CD4-positive, alpha-beta T cell (primary cell): ENCODE measurements at places on chromosomes 11 and 22. TPM values are rescaled to one million over a fixed set of nuclear protein-coding genes. Genes with fewer than 3 reads are reported as not detected.
A peak's percentile ranks its signal among the peaks of the same experiment; 100 is the strongest.

GRCh38 chr11:94871491-94872185, 101.7 kb downstream of the CWC15 start:
- DNase-seq: no peak
- peaks cover 2% of the 10 kb centered on the region for H3K4me1 ChIP-seq
- H3K27ac ChIP-seq: no peak overlapping the region
- H3K36me3 ChIP-seq: no peaks in the 10 kb centered on the region
- no peaks in the 10 kb centered on the region for H3K27me3 ChIP-seq

APOA4 gene
- total RNA-seq: not detected

DNA sequence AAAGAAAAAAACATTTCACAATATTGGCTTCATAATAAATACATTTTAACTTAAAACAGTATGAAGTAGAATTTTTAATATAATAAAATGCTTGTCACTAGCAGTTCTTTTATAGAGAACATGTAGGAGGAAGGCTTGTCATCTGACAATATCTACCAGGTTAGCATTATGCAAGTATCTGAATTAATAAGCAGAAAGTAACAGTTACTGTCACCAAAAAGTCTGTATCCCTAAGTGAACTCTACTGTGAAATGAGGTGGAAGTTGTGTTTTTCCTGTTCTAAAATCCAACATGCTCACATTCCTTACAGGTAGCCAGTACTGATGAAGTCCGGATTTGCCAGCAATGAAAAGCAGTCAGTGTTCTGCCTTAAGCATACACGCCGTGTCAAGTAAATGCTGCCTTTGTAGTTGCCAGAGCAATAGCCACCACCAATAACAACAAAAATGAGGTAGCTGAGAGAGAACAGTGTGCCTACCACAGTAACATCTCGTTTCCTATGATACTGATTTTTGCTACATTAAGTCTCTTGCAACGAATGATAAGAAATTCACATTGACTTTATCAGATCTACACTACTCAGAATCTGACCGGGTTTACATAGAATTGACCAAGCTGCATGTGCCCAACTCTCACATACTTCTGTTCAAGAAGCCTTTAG, 95.5 kb downstream of the SIK3 start:
- H3K27ac ChIP-seq: no peak overlapping the region
- H3K4me3 ChIP-seq: no peak overlapping the region
- DNase-seq: no peak
- no peaks in the 10 kb centered on the region for H3K36me3 ChIP-seq
- peaks cover 26% of the 10 kb centered on the region for H3K4me1 ChIP-seq

DNA sequence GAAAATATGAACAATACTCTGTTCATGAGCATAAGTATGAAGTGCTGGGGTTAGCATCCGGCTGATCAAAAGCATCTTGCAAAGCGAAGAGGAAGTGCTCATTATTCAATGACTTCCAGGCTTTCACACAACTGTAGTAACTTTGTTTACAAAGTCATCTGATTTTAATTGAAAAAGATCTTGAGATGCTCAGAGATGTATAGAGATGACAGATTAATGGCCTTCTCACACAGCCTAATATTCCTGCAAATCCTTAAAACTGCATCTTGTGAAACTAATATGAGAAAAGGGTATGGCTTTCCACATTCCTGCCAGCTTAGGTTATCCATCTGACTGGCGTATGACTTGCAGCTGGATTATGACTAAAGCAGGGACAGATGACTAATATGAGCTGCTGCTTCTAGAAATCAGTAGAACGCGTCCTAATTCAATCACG, 125.4 kb downstream of the CASP12 start:
- DNase-seq: peak; percentile 27
- H3K4me1 ChIP-seq: no peaks in the 10 kb centered on the region
- H3K36me3 ChIP-seq: no peaks in the 10 kb centered on the region
- H3K27me3 ChIP-seq: no peaks in the 10 kb centered on the region

- H3K36me3 ChIP-seq: no peaks in the 10 kb centered on the region
- DNase-seq: peak; percentile 61
- H3K4me1 ChIP-seq: peaks cover 24% of the 10 kb centered on the region
- H3K4me3 ChIP-seq: peak overlapping the region; percentile 39
Measured at GRCh38 chr11:122852074-122852795, 13.9 kb downstream of the CRTAM start.

DNA sequence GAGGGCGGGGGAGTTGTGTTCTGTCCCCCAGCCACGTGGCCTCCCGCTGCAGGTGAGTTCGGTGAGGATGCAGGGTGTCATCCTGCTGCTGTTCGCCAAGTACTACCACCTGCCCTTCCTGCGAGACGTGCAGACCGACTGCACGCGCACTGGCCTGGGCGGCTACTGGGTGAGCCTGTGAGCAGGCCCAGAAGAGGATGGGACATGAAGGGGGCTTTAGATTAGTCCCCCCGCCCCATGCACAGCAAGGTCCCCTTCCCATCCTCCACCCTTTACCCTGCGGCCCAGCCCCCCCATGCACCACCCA, 4.1 kb downstream of the INPP5J start:
- H3K4me3 ChIP-seq: no peak overlapping the region
- H3K36me3 ChIP-seq: no peaks in the 10 kb centered on the region
- no peaks in the 10 kb centered on the region for H3K4me1 ChIP-seq
- DNase-seq: no peak
- H3K27ac ChIP-seq: no peak overlapping the region
- H3K27me3 ChIP-seq: peaks cover 7% of the 10 kb centered on the region

TOLLIP gene
- total RNA-seq: 41.0 TPM

CEP57 gene
- 43.5 TPM for total RNA-seq

DNA sequence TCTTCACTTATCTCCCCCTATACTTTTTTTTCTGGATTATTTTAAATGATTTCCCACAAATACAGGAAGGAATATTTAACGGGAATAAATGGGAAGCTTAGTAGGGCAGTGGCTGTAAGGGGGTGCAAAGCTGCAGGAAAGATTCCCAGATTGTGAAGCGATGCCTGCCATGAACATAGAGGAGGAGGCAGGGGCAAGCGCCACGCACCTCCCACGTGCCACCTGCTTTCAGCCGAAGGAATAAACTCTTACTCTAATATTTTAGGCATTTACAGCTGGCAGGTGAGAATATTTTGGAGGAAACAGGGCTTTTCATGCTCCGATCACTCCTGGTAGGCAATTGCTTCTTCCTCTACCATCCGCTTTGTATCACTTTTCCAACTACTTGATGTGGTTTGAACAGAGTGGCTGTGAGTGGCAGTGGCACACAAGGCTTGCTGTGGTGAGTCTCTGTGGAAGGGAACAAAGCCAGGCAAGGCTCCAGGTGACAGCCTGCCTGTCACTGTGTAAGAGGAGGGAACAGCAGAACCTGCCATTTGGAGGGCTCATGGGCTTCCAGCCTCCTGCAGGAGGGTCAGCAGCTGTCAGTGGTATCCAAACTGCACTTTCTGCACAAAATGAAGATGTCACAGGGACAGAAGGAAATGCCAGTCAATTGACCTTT, 54.5 kb upstream of the PLET1 start:
- no peaks in the 10 kb centered on the region for H3K36me3 ChIP-seq
- no peak overlapping the region for H3K4me3 ChIP-seq
- no peak for DNase-seq
- H3K27me3 ChIP-seq: no peaks in the 10 kb centered on the region
- no peak overlapping the region for H3K27ac ChIP-seq

DNA sequence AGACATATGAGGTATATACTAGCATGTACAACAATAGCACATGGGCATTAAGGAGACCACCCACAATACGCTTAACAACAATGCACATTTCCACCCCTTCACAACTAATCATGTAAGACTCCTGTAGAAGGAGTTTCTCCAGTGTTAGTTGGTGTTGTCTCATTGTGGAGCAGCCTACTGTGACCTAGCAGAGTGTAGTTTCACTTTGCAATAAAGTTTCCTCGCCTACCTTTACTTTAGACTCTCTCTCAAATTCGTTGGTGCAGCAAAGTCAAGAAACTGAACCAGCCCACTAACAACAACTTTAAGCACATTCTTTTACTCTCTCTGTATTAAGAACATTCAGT, 863.6 kb downstream of the FAM181B start:
- H3K4me3 ChIP-seq: peak overlapping the region; percentile 40
- H3K27ac ChIP-seq: peak overlapping the region; percentile 64
- no peaks in the 10 kb centered on the region for H3K36me3 ChIP-seq
- H3K4me1 ChIP-seq: peaks cover 14% of the 10 kb centered on the region
- DNase-seq: no peak

VEGFB gene
- total RNA-seq: 48.7 TPM

CAPN5 gene
- 6.9 TPM for total RNA-seq

USP2 gene
- 2.0 TPM for total RNA-seq

DNA sequence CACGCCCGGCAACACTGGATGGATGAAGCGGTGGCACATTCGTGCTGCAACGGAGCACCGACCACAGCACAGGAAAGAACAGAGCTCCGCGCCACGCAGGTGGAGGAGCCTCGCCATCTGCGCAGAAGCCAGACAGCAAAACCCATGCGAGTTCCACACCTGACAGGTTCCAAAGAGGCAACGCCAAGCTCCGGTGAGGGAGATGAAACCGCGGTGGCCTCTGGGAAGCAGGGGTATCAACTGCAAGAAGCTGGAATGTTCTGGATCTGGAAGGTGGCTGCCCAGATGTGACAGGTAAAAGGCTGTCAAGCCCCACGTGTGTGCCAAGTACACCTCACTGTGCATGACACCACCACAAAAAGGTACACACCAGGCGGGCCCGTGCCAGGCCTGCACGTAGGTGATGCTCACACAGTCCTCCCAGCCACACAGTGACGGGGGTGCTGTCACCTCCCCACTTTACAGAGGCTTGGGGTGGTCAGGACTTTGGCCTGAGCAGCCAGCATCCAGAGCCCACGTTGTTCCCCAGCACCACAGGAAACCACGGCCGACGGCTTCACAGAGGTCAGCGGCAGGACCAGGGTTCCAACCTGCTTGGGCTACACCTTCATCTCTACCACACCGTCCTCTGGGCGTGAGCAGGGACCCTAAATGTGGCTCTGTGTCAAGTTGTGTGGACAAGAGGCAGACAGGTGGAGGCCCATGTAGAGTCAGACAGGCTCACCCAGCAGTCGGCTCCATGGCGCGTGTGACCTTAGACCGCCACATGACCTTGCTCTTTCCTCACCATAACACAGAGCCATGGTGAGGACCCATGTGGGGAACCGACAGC, 19.7 kb upstream of the EFCAB6 start:
- no peaks in the 10 kb centered on the region for H3K27me3 ChIP-seq
- H3K27ac ChIP-seq: no peak overlapping the region
- H3K4me3 ChIP-seq: no peak overlapping the region
- H3K36me3 ChIP-seq: no peaks in the 10 kb centered on the region

BATF2 gene
- total RNA-seq: not detected

- H3K4me1 ChIP-seq: no peaks in the 10 kb centered on the region
- H3K36me3 ChIP-seq: no peaks in the 10 kb centered on the region
- no peak overlapping the region for H3K4me3 ChIP-seq
- H3K27me3 ChIP-seq: no peaks in the 10 kb centered on the region
- H3K27ac ChIP-seq: no peak overlapping the region
Measured at GRCh38 chr22:30643055-30643875, 7.7 kb downstream of the SLC35E4 start.

DNA sequence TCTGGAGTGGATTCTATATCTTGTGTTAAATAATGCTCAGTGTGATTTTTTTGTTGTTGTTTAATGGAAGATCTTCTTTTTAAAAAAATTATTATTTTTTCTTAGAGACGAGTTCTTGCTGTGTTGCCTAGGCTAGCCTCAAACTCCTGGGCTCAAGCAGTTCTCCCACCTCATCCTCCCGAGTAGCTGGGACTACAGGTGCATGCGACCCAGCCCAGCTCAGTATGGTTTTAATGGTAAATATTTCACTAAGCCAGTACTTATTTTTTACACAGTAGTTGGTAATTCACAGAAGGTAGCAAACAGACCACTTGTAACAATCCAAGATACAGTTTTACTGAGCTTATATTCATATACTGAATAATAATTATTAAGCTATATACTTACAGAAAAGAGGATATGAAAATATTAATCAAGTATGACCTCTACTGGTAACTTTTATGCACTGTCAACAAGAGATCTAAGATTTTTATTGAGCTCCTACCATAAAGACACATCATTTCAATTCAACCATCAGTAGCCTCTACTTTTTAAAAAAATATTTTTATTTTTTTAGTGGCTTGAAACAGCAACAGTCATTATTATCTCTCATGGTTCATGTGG, 6.1 kb upstream of the CD59 start:
- H3K27me3 ChIP-seq: no peaks in the 10 kb centered on the region
- H3K4me1 ChIP-seq: no peaks in the 10 kb centered on the region
- no peak overlapping the region for H3K4me3 ChIP-seq
- DNase-seq: no peak
- H3K27ac ChIP-seq: no peak overlapping the region
- peaks cover 25% of the 10 kb centered on the region for H3K36me3 ChIP-seq

DNA sequence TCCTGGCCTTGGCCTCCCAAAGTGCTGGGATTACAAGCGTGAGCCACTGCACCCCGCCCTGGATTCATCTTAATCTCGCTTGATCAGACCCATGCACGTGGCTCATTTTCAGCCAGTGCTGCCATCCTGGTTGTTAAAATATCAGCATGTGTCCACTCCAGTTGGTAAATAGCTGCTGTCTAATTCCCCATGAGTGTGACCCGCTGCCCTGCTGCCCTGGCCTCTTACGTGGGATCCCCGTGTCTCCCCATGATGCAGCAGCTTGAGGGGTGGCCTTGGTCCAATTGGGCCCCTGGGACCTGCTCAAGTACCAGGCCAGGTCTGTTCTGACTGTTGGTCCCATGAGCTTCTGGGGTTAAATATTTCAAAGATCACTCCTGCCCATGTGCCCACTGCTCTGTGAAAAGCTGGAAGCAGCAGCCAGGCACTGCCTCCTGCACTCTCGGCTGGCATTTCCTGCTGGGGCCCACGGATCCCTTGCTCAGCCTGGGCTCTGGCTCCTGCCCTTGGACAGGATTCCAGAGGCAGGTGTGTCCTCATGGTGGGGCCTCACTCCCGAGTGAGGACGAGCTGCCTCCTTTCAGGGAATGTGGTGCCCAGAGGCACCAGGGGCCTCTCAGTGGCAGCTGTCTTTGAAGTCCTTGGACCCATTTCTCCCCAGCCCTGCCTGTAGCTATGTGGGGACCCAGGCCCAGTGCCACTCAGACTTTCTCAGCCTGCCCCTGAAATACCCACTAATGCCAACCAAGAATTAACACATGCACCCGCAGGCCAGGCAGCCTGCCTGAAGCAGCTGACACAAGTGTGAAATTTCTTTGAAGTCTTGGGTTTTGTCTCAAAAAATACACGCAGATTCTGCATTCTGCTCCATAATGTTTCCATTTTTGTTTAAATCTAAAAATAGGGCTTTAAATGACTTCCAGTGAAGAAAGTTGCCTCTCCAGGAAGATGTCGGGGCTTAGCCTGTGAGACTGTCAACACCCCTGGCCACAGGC, 38.1 kb upstream of the PRDM11 start:
- no peak for DNase-seq
- H3K36me3 ChIP-seq: no peaks in the 10 kb centered on the region
- peaks cover 8% of the 10 kb centered on the region for H3K4me1 ChIP-seq

BCO2 gene
- 1.5 TPM for total RNA-seq

SESN3 gene
- total RNA-seq: 69.1 TPM

DNA sequence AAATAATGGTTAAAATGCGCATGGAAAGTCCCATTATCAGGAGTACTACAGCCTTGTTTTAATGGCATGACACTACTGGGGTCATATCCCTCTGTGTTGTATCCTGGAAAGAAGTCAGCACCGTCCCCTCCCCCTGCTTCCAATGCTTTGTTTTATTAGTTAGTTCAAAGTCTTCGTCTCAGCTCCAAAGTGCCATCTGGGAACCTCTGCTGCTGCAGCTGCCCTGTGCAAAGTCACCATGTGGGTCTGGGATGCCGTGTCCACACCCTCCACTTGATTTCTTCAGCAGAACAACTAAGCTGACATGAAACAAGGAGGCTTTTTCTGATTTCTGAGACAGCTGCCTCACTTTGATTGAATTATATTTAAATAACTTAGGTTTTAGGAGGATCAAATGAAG, 29.5 kb upstream of the NCAM1 start:
- H3K4me3 ChIP-seq: no peak overlapping the region
- DNase-seq: no peak
- H3K36me3 ChIP-seq: no peaks in the 10 kb centered on the region
- no peak overlapping the region for H3K27ac ChIP-seq
- H3K27me3 ChIP-seq: no peaks in the 10 kb centered on the region
